CD4-positive, alpha-beta memory T cell (primary cell): ENCODE measurements at places on chromosomes 5 and 9. TPM values are rescaled to one million over a fixed set of nuclear protein-coding genes. Genes with fewer than 3 reads are reported as not detected.

SETD9 gene
- total RNA-seq = 6.8 TPM

C9orf50 gene
- total RNA-seq = not detected

GPX8 gene
- total RNA-seq = not detected

DNA sequence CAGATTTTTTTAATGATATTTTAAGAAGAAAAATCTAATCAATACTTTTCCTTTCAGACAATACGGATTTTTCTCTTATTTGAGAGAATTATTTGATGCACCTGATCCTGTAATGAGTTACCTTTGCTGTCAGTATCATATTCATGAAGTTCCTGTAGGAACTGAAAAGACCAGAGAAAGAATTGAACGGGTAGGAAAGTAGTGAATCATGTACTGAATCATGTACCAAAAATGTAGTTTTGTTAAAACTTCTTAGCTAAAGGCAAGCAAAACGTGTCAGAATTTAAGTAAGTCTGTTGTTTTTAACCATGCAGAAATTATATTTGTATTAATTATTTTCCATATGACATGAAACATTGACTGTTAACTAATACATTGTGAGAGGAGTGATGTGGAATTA, 56.6 kb downstream of the SMC5 start:
- no peak overlapping the region for H3K27ac ChIP-seq
- no peak overlapping the region for H3K4me3 ChIP-seq
- no peaks in the 10 kb centered on the region for H3K27me3 ChIP-seq
- peaks cover 5% of the 10 kb centered on the region for H3K36me3 ChIP-seq

GRCh38 chr9:133629221-133630110, 6.7 kb upstream of the DBH start:
- no peak for DNase-seq
- H3K27me3 ChIP-seq = no peaks in the 10 kb centered on the region

GRCh38 chr5:144142139-144142823, 28.2 kb downstream of the YIPF5 start:
- no peaks in the 10 kb centered on the region for H3K27me3 ChIP-seq
- H3K4me3 ChIP-seq = no peak overlapping the region
- no peaks in the 10 kb centered on the region for H3K36me3 ChIP-seq
- H3K4me1 ChIP-seq = no peaks in the 10 kb centered on the region
- peak; percentile 26 for DNase-seq

GRCh38 chr5:173789031-173789920, 98.9 kb upstream of the CPEB4 start:
- no peak overlapping the region for H3K4me3 ChIP-seq
- no peak overlapping the region for H3K27ac ChIP-seq
- H3K36me3 ChIP-seq = no peaks in the 10 kb centered on the region
- H3K4me1 ChIP-seq = peaks cover 5% of the 10 kb centered on the region
- DNase-seq = no peak
